AG10803 (cell line): ENCODE measurements at places on chromosomes 12 and 14.

- no peak for DNase-seq
Observed at GRCh38 chr12:132836795-132837331, 8.2 kb upstream of the GOLGA3 start.

DNA sequence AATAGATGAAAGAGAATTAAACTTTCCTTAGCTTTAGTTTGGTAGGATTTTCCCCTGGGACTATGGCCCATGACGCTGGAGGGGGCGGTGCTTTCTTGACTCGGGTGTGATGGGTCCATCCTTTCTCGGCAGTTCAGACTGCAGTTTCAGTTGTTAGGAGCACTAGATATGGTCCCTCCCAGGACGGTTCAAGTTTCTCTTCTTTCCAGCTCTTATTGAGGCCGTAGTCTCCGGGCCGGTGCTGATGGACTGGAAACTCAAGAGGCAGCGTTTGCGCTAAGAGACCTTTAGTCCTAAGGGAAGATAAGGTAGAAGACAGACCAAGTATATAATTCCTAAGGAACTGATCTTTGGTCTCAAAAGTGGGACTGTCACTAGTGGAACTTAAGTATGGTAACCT lies 111.2 kb downstream of the RIN3 start:
- DNase-seq, result no peak

- DNase-seq, result no peak
Observed at GRCh38 chr14:81337073-81337472, 63.1 kb downstream of the STON2 start.

- DNase-seq, result no peak
Observed at GRCh38 chr12:12018454-12018853, 52.3 kb upstream of the BCL2L14 start.
